ENCODE measurements at places on chromosomes 12 and 14. TPM values are rescaled to one million over a fixed set of nuclear protein-coding genes. Genes with fewer than 3 reads are reported as not detected.

The SIX6 gene
- total RNA-seq: not detected

The SCN8A gene
- 0.41 TPM for total RNA-seq

The LRTM2 gene
- not detected for total RNA-seq

The DICER1 gene
- total RNA-seq: 69.1 TPM

The SIX1 gene
- total RNA-seq: 1.2 TPM

The JDP2 gene
- 4.1 TPM for total RNA-seq

The RAD51B gene
- 24.4 TPM for total RNA-seq

The C12orf54 gene
- not detected for total RNA-seq

The MIP gene
- total RNA-seq: not detected

The STXBP6 gene
- total RNA-seq: not detected

The SMARCD1 gene
- 72.5 TPM for total RNA-seq
